Suprapubic skin (tissue), 4 donors: ENCODE measurements at places on chromosomes 1 and 21.

DNA sequence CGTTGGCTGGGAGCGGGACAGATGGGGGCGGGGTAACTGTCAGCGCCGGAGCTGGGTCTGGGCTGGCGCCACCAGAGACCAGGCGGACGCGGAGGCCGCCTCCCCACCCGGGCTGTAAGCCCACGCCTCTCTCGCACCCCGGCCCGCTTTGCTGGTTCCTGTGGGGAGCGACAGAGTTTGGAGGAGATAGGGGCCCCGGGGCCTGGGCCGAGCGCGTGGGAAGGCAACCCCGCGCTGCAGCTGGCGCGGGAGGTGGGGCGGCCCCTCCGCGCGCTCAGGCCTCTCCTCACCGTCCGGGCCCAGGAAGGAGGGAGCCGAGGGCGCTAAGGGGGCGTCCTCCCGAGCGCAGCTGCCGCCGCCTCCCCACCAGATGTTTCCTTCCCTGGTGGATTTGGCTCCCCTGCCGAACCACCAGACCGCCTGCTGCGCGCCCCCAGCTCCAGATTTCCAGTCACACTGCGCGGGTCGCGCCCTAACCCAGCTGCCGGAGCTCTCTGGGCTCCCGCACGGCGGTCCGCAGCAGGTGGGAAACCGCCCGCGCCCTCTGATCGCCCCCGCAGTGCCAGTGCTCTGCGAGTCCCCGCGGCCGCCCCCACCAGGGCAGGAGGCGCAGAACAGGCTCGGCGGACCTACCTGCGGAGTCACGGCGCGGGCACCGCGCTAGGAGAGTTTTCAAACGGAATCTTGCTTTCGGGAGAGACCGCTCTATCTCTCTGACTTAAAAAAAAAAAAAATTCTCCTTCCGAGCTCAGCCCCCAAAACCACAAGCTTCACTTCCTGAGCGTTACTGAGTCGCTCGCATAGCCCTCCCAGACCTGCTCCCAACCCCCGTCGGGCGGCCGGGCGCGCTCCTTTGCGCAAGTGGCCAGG lies 1.1 kb downstream of the GFI1 start:
- H3K4me3 ChIP-seq, result peak overlapping the region; percentile 60
- no peaks in the 10 kb centered on the region for H3K36me3 ChIP-seq
- no peak overlapping the region for H3K27ac ChIP-seq
- no peak for DNase-seq
- H3K27me3 ChIP-seq, result peaks cover 91% of the 10 kb centered on the region
- H3K4me1 ChIP-seq, result peaks cover 65% of the 10 kb centered on the region

- H3K27ac ChIP-seq, result no peak overlapping the region
- H3K4me3 ChIP-seq, result no peak overlapping the region
- no peaks in the 10 kb centered on the region for H3K4me1 ChIP-seq
Observed at GRCh38 chr1:236753964-236754363, 41.1 kb upstream of the MTR start.

DNA sequence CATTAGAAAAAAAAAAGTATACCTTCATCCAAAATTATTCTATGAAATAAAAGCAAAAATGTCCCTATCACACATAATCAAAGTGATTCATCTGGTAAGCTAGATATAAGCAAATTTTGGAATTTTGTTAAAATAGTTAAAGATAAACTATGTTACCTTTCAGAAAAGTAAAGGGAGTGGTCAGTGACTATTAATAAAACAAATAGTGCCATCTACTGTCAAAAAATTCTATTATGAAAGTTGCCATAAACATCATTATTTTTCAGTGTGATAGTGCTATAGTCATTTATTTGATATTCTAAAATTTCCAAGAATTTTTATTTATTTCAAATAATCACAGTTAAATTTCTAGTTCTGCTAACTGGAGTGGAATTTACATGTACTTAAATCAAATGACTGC lies 803.7 kb downstream of the KCNT2 start:
- H3K36me3 ChIP-seq, result no peaks in the 10 kb centered on the region
- H3K27me3 ChIP-seq, result no peaks in the 10 kb centered on the region
- no peak overlapping the region for H3K27ac ChIP-seq
- no peak overlapping the region for H3K4me3 ChIP-seq

GRCh38 chr1:159187647-159188374 lies 16.4 kb downstream of the CADM3 start:
- no peak for DNase-seq
- H3K4me3 ChIP-seq, result peak overlapping the region; percentile 42

DNA sequence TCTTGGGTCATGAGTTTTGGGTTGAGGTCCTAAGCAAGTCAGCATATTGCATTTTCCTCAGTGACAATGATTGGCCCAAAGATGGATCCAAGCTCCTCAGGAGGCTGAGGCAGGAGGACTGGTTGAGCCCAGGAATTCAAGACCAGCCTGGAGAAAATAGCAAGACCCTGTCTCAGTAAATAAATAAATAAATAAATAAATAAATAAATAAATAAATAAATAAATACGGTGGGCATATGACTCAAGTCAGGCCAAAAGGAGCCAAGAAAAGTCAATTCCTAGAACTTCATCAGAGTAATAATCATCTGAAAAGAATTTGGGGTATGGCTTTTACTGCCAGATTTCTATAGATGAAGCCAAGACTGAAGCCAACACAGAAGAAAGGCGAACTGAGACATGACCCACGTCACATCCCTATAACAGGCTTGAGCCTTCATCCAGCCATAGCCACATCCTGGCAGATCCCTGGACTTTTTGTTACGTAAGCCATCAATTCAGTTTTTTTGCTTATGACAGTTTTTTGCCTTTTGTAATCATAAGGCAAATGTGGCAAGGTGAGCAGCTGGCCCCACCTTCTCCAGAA lies 88.5 kb upstream of the NFASC start:
- peaks cover 33% of the 10 kb centered on the region for H3K27me3 ChIP-seq
- H3K4me3 ChIP-seq, result no peak overlapping the region
- H3K4me1 ChIP-seq, result no peaks in the 10 kb centered on the region
- H3K27ac ChIP-seq, result no peak overlapping the region
- H3K36me3 ChIP-seq, result no peaks in the 10 kb centered on the region
- DNase-seq, result no peak

- H3K36me3 ChIP-seq, result no peaks in the 10 kb centered on the region
- no peaks in the 10 kb centered on the region for H3K27me3 ChIP-seq
- DNase-seq, result no peak
- no peaks in the 10 kb centered on the region for H3K4me1 ChIP-seq
- H3K27ac ChIP-seq, result no peak overlapping the region
Observed at GRCh38 chr1:244381878-244382565, 69.7 kb downstream of the ADSS2 start.

DNA sequence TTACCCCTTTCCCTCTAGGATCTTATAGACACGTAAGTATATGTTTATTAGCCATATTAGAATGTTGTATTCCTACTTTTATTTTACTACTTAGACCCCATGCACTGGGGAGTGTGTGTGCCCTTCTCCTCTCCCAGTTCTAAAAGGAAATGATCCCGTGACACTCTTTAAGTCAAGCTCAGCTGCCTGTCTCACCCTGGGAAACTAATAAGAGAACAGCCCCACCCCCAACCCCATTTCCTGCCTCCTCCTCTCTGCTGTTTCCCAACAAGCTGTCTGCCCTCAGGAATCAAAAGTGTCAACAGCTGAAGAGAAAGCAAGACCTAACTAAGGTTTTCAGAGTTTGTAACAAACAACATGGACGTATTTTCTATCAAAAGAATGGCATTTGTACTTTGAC lies 92.6 kb upstream of the VAV3 start:
- peak; percentile 70 for DNase-seq
- no peak overlapping the region for H3K4me3 ChIP-seq
- peaks cover 30% of the 10 kb centered on the region for H3K4me1 ChIP-seq

- H3K36me3 ChIP-seq, result no peaks in the 10 kb centered on the region
- H3K27ac ChIP-seq, result no peak overlapping the region
- peaks cover 41% of the 10 kb centered on the region for H3K4me1 ChIP-seq
Observed at GRCh38 chr1:206715552-206716158, 30.9 kb downstream of the MAPKAPK2 start.

GRCh38 chr1:91706140-91706957 lies 179.6 kb downstream of the TGFBR3 start:
- DNase-seq, result no peak
- H3K4me3 ChIP-seq, result no peak overlapping the region
- peaks cover under 1% of the 10 kb centered on the region for H3K4me1 ChIP-seq
- H3K36me3 ChIP-seq, result peaks cover 66% of the 10 kb centered on the region

DNA sequence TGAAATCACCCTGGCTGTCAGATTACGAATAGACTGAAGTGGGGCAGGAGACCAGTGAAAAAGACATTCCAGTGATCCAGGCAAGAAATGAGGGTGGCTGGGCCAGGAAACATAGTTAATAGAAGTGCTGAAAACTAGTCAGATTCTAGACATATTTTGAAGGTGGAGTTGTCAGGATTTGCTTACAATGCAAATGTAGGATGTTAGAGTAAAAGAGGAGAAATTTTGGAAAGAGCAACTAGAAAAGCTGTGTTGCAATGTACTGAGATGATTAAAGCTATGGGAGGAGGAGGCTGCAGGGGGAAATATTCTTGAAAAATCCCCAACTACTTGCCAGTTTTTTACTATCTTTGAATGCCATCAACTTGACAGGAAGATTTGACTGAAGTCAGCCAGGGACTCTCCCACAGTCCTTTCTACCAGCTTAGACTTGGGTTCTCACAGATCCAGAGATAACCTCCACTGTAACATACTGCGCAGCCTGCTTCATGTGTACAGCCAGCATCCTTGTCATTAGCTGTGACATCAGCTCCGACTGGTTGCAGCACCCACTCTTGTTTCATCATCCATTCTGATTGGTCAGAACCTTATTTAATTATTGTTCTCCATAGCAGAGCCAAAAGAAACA lies 109.7 kb downstream of the TSEN15 start:
- no peak for DNase-seq
- no peak overlapping the region for H3K4me3 ChIP-seq
- H3K36me3 ChIP-seq, result no peaks in the 10 kb centered on the region

- H3K27me3 ChIP-seq, result no peaks in the 10 kb centered on the region
- no peak for DNase-seq
- H3K36me3 ChIP-seq, result peaks cover 5% of the 10 kb centered on the region
Observed at GRCh38 chr1:97304366-97304765, 582.8 kb downstream of the PTBP2 start.

DNA sequence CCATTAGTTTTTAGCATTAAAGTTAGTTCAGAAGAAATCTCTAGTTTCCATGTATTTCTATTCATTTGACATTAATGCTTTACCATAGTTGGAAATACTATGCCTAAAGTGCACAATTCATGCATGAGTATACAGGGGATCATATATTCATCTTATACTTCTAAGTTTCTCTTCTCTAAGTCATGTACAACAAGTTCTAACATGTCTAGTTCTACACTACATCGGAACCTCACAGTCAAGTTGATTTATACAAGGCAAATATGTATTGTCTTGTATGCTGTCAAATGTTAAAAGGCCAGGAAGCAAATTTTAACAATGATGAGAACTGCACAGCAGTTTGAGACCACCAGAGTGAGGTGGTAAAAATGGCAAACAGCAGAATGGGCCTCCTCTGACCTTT lies 22.9 kb upstream of the MOB3C start:
- H3K4me3 ChIP-seq, result no peak overlapping the region
- no peak for DNase-seq
- no peaks in the 10 kb centered on the region for H3K4me1 ChIP-seq
- H3K36me3 ChIP-seq, result peaks cover 51% of the 10 kb centered on the region

- no peak overlapping the region for H3K27ac ChIP-seq
- peaks cover 73% of the 10 kb centered on the region for H3K27me3 ChIP-seq
- peaks cover 7% of the 10 kb centered on the region for H3K4me1 ChIP-seq
- no peaks in the 10 kb centered on the region for H3K36me3 ChIP-seq
Observed at GRCh38 chr1:5747426-5748285, 244.6 kb downstream of the NPHP4 start.

DNA sequence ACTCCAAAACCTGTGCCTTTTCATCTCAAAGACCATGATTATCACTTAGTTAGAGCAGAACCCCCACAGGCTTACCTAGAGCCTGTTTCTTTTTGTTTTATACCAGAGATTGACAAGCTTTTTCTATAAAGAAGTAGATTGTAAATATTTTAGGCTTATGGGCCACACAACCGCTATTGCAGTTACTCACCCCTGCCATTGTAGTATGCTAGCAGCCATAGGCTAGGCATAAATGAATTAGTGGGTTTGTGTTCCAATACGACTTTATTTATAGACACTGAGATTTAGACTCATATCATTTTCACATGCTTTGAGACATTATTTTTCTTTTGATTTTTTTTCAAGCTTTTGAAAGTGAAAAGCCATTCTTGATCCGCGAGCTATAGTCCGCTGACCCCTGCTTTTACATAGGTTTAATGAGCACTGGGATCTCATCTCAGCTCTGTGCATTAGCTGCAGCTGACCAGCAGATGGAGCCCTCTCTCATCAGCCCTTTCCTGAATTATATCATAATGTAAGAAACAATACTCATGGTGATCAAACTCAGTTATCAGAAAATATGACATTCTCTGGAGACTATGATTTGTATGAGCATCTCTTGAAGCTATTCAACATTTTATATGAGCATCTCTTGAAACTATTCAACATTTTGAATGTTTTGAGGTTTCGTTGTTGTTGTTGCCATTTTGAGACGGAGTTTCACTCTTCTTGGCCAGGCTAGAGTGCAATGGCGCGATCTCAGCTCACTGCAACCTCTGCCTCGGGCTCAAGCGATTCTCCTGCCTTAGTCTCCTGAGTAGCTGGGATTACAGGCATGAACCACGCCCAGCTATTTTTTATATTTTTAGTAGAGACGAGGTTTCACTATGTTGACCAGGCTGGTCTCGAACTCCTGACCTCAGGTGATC lies 111.9 kb upstream of the L1TD1 start:
- no peak overlapping the region for H3K4me3 ChIP-seq
- DNase-seq, result no peak
- H3K27me3 ChIP-seq, result no peaks in the 10 kb centered on the region
- H3K4me1 ChIP-seq, result no peaks in the 10 kb centered on the region
- H3K27ac ChIP-seq, result no peak overlapping the region
- H3K36me3 ChIP-seq, result peaks cover 24% of the 10 kb centered on the region
